ENCODE measurements at places on chromosomes 16 and 17.
A peak's percentile ranks its signal among the peaks of the same experiment; 100 is the strongest.

DNA sequence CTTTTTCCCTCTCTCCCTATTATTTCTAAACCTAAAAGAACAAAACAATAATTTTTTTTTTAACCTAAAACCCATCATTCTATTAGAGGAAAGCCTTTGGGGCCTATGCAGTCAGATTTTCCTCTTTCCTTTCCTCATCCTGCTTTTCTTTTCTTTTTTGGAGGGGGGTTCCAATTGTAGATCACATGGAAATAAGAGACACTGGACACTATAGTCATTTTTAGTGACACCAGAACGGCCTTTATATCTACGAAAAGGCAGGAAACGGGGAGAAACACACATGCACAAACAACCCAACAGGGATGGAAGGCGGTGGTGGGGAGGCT lies 5.1 kb upstream of the ZFHX3 start:
- DNase-seq, result no peak

DNA sequence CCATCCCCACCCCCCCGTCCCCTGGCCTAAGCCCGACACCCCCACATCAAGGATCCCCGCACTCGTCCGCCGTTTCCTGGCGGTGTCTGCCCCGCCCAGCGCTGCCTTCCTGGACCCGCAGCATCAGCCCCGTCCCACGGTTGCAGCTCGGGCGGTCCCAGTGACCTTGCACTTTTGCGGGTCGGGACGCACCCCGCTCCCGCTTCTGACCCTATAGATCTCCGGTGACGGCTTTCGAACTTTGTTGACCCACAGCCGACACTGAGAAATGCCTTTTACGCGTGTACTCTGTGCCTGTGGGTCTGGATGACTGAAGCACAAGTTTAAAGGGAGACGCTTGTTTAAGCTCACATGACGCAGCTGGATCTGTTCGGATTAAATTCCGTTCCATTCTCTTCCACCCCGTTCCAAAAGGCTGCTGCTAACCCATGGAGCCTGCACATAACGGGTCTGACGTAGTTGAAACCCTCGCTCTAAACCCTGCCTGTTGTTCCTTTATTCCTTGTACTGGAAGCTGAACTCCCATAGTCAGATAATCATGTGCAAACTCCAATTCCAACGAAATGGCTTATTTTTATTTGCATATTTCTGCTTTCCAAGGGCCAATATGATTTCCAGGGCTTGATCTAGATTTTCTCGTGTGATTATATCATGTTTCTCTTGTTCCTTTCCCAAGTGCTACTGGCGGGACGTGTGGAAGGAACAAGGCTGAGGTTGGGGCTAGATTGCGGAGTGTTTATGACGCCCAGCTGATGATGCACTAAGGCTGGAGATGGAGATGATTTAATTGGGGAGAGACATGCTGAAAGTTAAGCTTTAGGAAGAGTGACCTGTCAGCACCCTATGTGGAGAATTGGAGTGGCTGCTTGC lies 834 bp downstream of the FLYWCH1 start:
- no peak for DNase-seq

DNA sequence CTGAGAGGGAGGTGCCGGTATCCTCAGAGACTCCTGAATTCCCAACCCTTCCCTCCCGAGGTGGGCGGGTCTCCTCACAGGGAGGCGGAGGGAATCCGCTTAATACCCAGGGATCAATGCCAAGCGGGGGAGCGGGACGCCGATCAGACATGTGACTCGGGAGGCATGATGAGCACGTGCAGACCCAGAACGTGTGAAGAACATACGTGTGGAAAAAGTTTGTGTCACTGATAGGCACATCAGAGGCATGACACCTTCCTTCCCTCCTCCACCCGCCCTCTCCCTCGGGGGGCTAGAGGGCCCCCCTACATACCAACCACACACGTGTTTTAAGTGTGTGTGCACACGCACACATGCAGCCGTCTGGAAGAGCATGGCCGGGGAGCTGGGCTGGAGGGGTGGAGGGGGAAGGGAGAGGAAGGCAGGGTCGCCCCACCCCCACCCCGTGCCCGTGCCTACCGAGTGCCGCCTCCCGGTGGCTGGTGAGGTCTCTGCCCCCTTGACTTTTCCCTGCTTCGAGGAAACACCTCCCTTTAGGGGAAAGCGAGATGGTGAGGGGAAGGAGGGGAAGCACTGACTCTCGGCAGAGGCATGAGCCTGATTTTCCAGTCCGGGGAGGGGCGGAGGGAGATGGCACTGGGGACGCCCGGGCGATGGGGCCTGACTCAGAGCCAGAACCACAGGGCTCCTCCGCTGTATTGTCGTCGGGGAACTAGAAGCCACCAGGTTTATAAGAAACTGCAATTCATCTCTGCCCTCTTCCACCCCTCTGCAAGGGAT lies 12.1 kb upstream of the TBX21 start:
- DNase-seq, result peak; percentile 59

- no peak for DNase-seq
Observed at GRCh38 chr17:59669944-59670343, 37.3 kb downstream of the PTRH2 start.

DNA sequence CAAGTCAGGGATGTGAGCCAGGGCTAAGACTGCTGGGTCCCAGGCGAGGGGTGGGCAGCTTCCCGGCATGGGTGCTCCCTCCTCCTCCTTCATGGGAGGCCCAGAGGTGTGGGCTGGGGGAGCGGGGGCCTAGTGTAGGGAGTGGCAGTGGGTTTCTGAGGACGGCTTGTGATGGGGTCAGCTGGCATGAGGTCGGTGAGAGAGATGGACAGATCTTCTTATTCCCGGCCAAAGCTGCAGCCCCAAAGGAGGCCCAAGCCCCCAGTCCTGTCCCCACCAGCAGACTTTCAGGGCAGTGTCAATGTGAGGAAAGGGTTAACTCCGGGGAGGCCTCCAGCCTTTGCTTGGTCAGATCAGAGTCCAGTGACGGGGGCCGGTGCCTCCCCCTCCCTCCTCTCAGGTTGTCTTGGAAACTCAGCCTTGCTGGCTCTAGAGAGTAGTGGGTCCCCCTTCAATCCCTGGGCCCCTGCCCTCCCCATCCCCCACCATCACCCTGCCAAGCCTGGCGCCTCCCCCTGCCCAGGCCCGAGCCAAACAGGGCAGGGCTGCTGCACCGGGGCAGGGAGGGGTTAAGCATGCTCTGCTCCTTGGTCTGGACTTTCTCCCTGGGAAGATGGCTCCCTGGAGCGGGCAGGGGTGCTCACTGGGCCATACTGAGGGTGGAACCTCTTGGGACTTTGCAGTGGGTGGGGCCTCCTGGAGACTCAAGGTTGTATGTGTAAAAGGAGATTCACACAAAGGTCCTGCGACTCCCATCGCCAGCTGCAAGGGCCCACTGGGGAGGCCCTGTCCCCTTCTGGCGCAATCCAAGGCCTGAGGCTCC lies 12.4 kb downstream of the NAT9 start:
- no peak for DNase-seq

DNA sequence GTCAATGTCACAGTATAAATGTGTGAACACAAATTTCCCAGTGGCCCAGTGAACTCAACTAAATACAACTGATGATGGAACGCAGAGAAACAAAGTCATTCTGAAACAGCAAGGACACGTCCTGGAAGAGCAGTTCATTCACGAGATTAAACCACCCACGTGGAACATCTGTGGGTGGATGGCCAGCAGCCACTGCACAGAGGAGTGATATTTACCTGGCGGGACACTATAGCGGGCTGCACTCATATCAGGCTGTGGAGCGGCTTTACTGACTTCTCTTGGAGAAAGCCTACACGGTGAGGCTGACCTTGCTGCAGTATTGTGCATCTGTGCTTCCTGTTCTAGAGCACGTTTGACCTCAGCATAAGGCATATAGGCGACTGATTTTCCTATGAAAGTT lies 87.3 kb downstream of the TTC19 start:
- DNase-seq, result no peak

- no peak for DNase-seq
Observed at GRCh38 chr17:1010586-1010985, 13.7 kb downstream of the TIMM22 start.

- no peak for DNase-seq
Observed at GRCh38 chr17:45016237-45016636, 35.2 kb downstream of the DCAKD start.

DNA sequence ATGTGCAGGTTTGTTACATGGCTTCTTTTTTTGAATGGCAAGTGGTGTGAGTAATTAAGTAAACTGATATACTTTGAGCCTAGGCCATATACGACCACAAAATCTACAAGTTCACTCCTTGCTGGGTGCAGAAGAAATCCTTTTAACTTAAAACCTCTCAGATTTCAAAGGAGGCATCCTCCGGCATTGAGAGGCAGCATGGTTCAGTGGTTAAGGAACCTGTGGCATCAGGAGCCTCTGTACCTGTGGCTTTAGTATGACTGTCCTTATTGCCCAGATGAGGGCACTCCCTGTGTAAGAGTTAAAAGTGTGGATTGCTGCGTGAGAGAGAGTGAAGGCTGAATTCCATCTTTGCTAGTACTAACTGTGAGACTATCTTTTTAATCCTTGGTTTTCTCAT lies 3.3 kb downstream of the NLRP1 start:
- no peak for DNase-seq

DNA sequence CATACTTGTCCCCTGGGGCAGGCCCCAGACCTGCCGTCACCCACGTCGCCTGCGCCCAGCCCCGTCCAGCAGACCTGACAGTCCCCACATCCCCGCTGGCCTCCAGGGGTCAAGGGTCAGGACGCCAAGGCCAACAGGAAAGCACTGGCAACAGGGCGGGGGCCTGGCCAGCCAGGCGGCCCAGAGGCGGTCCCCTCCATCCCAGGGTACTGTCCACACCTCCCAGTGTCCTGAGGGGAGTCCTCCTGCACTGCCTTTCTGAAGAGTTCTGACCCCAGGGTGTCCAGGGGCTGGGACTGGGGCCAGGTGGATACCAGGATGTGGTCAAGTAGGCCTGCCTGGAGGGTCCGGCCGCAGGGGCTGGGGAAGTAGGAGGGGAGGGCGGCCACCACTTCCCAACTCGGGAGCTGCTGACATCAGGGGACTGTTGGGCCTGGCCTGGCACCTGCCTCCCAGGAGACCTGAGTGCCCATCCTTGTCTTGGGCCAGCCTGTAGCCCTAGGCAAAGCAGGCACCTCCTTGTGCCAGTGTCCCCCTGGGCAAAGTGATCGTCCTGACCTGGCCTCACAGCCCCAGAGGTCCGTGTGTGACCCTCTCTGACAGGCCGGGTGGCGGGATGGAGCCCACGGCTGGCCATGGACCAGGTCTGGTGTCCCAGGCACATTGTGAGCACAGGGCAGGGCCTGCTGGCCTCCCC lies 6.7 kb upstream of the AXIN1 start:
- no peak for DNase-seq

Measured in GM12892 (cell line).